ENCODE measurements at places on chromosomes 12 and 14. TPM values are rescaled to one million over a fixed set of nuclear protein-coding genes. Genes with fewer than 3 reads are reported as not detected.

DNA sequence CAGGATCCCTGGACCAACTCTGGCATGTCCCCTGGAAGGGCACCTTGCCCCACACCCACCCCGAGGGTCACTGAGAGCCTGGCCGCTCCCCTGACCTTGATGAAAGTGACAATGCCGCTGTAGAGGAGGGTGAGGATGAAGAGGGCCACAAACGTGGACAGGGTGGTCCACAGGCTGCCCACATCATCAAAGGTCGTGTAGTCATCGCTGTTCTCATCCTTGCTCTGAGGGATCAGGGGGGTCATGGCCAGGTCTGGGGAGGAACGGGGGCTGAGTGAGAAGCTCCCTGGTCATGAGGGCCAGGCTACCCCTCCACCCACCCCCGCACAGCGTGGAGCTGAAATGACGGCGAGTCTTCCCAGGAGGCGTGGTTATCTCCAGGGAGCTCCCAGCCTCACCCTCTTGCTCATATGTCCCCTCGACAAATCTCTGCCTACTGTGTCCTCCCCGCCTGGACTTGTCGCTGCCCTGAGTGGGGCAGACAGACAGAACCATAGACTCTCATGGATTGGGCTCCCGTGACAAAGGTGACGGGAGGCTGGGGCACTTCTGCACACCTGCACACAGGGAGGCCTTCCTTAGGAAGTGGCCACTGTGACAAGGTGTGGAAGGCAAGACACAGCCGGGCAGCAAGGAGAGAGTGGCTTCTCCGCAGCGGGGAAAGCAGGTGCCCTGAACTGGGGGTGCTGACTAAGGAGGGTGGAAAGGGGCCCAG lies 311.1 kb downstream of the TMEM121 start:
- DNase-seq, result no peak

GRCh38 chr12:65510584-65511050 lies 232.1 kb downstream of the MSRB3 start:
- no peak for DNase-seq

- no peak for DNase-seq
Observed at GRCh38 chr12:75378354-75378753, 12.5 kb upstream of the GLIPR1L2 start.

GRCh38 chr14:35362911-35363374 lies 41.6 kb downstream of the NFKBIA start:
- no peak for DNase-seq

DNA sequence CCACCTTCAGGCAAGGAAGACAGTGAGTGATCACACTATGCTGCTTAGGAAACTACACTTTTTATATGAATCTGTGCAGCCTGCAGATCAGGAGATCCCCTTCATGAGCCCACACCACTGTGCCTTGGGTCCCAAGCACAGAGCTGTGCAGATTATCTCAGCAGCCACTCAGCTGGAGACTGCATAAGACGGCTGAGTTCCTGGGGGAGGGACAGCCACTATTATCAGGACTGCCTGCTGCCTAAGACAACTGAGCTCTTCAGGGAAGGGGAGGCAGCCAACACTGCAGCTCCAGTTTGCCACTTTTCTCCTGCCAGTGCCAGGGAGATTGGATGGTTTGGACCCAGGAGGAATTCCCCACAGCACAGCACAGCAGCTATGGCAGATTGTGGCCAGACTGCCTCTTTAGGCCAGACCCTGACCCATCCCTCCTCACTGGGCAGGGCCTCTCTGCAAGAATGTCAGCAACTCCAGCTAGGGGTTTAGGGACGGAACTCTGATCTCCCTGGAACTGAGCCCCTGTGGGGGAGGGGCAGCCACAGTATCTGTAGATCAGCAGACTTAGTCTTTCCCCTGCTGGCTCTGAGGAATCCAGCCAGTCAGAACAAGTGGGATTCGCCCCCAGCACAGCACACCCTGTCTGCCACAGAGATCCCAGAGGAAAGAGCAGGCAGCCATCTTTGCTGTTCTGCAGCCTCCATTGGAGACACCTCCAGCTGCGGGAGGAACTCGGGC lies 141.3 kb downstream of the KLHL28 start:
- DNase-seq, result no peak

DNA sequence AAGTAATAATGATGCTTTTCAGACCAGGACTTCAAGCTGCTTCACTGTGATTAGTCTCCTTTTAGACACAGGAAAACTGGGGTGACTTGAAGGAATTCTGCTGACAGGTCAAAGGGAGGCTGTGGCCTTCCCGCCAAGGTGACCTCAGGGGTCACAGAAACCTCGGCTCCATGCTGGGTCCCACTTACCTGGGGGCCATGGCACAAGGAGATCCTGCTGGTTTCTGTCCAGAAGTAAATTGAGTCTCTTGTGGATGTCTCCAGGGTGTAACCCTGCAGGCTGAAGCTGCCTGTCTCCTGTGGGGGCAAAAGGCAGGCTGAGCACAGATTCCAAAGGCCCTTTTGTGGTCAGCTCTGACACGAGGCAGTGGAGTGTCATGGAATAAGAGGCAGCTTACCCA lies 138.7 kb upstream of the MED13L start:
- DNase-seq, result no peak

- DNase-seq, result no peak
Observed at GRCh38 chr12:131912518-131913274, 16.4 kb upstream of the PUS1 start.

- no peak for DNase-seq
Observed at GRCh38 chr12:41459111-41459905, 271.2 kb downstream of the PDZRN4 start.

GRCh38 chr12:20144341-20144740 lies 224.0 kb upstream of the PDE3A start:
- DNase-seq, result no peak

- no peak for DNase-seq
Observed at GRCh38 chr14:100027771-100028490, 37.3 kb upstream of the EVL start.

DNA sequence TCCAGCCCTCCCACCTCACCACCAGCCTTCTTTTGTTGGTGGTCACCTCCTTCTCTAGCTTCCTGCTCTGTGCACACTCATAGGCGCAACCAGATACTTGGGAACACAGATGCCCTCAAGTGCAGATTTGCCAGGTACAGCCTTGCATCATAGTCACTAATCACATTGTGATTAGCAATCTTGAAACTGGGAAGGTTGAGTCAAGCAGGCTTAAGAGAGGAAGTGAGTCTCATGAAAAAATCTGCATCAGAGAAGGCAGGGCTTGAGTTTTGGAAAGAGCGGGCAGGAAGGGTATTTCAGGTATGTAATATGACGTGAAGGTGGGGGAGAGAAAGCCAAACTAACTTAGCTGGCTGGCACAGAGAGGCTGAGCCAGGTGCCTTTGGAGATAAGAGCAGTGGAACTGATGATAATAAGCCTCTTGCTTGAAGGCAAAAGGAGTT lies 2.7 kb upstream of the RABGGTA start:
- DNase-seq, result peak; percentile 32

DNA sequence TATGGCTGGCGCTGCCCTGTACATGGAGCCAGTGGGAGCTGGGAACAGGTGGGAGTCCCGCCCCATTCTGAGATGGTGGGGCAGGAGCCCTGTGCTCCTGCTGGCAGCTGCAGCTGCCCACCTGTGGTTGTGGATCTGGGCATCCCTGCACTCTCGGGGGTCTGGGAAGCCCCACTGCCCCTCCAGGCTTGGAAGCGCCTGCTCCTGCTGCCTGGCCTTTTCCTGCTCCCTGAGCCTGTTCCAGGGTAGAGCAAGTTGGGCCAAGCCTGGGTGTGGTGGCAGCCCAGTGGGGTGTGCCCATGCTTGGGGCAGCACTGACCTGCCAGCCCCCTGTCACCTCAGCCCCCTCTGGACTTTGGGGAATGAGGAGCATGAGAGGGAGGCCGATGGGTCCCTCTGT lies 104.0 kb downstream of the MNAT1 start:
- no peak for DNase-seq

DNA sequence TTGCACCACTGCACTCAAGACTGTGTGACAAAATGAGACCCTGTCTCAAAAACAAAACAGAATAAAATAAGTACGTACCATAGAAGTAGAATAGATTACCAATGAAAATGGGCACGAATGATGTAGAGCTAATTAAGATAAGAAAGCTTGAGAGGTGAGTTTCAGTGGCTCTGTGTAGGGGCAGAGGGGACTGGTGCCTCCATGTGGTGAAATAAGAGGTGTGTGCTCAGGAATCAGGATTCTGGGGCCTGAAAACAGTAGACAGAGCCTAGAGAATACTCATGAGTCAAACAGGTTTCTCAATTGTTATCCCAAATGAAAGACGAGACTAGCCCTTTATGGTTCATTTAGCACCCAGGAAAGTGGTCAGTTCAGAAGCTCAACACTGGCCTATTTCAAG lies 1145.1 kb downstream of the FLRT2 start:
- no peak for DNase-seq

DNA sequence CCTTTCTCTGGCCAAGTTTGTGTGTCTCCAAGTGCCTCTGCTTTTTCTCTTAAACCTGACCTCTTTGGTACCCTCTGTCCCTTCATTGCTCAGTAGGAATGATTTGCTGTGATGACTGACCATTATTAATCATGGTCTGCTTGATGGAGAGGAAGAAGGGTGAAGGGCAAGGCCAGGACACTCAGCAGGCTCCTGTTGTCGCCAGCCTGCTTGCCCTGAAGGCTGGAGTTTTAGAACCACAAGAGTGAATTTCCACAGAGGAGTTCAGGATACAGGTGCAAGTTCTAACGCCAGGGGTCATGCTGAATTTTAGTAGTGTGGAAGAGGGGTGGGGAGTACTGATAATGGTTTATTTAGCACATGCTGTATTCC lies 2.8 kb upstream of the ITGA5 start:
- no peak for DNase-seq

- no peak for DNase-seq
Observed at GRCh38 chr14:91464615-91465205, 45.4 kb downstream of the PPP4R3A start.

DNA sequence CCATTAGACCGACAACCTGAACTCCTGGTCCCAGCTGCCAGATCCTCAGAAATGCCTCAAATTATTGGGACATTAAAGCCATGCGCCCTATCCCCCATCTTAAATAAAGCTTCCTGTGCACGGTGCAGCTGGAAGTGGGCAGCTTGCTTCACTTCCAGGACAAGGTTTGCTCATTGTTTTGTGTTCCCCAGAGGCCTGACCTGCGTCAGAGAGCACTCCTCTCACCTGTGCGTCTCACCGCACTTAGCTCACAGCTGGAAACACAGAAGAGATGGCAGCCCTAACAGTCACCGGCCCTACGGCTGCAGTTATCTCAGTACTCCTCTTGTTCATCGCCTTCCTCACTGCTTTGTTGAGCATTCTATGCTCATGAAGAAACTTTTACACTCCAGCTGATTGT lies 135.5 kb downstream of the ANO2 start:
- no peak for DNase-seq

- DNase-seq, result no peak
Observed at GRCh38 chr12:19630536-19630935, 191.2 kb downstream of the AEBP2 start.

- DNase-seq, result no peak
Observed at GRCh38 chr12:24118668-24119067, 169.2 kb upstream of the SOX5 start.

DNA sequence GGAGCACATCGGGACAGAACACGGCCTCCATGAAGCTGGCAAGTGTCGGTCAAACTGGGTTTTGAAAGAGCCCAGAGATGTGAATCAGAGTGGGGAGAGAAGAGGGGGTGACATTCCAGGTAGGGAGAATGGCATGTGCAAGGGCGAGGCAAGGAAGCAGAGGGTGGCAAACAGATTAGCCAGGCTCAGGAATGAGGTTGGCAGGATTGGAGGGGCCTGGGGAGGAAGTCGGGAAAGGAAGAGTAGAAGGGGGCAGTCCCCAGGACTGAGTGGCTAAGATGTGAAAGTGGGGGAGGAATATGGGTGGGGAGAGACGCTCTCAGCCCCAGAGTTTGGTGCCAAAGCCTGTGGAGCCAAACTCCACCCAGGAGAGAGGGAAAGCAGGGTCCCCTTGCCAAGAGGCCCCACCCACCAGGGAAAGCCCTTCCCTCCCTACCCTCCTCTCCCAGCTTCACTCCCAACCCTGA lies 5.5 kb upstream of the HDAC7 start:
- no peak for DNase-seq

- DNase-seq, result no peak
Observed at GRCh38 chr12:130552483-130552996, 163.6 kb downstream of the RIMBP2 start.

- no peak for DNase-seq
Observed at GRCh38 chr12:130838951-130839769, at the start of gene STX2. Gene STX2, minus strand, starts transcription at chr12:130839250. Its CDS starts 151 bp downstream, at chr12:130839099.

DNA sequence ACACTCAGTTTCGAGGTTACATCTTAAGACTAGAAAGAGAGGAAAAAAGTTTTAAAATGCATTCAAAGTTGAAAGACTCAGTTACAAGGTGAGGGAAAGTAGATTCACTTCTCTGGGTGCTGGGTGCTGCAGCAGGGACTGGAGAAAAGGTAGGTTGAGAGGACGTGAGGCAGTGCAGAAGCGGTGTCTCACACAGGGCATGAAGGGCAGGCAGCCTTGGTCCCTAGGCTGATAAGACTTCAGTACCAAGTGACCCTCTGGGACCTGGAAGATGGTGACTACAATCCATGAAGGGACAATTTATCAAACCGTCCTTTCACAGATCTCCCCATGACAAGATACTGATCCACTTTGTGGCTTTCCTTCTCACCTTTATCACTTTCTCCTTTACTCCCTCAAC lies 22.5 kb upstream of the UTP20 start:
- DNase-seq, result no peak

GRCh38 chr12:120909633-120910298 lies 5.6 kb upstream of the SPPL3 start:
- DNase-seq, result no peak

DNA sequence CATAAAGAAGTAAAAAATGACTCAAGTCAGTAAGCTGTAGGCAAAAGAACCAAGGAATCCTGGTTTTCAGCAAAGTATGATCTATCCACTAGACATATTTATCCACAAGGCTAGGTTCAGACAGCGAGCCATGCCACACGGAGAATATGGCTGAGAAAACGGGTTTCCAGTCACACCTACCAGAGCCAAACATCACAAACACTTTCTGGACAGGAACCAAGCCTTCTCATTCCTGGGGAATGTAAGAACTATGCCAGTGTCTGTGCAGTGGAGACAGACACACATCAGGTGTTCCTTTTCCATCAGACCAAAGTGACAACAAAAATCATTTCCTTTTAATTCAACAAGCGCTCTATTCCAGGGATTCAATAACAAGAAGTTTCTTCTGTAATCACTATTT lies 41.1 kb downstream of the AREL1 start:
- no peak for DNase-seq

The SVOP gene
- total RNA-seq, result not detected

The INHBE gene
- 8.7 TPM for total RNA-seq

The KRT2 gene
- total RNA-seq, result not detected

The OR6C70 gene
- not detected for total RNA-seq

The GDF3 gene
- not detected for total RNA-seq

The DDN gene
- total RNA-seq, result 0.13 TPM

The OR4Q3 gene
- not detected for total RNA-seq

The NKX2-1 gene
- not detected for total RNA-seq

The LTBP2 gene
- 81.5 TPM for total RNA-seq

The LRRC10 gene
- total RNA-seq, result not detected
